ENCODE measurements at places on chromosomes 7 and 10.

DNA sequence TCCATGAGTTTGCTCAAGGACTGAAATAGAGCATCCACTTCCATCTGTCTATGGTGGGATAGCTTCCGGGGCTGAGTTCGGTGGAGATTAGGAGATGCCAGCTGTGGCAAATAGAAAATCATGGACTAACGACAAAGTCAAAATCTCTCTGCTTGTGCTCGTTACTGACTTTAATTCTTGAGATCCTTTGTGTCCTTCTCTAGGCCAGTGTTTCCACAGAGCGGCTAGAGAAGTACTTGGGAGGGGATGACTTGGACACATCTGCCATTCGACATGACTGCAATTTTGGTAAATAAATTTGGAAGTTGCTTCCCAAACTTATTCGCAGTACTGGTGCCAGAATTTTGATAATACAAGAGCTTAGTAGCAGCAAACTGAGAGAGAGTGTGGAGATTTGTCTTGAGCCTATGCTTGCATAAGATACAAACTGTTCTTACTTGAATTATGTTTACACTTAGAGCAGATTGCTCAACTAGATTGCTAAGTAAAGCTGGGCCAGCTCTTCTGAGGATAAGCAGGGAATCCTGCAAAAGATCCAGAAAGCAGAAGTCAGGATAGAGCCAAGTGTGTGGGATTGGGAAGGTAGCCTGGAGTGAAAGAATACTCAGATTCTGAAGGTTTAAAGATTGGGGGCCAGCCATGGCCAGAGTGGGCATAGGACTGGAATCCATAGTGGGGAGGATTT lies 27.6 kb downstream of the ABCC2 start:
- DNase-seq = no peak

- DNase-seq = peak; percentile 30
Measured at GRCh38 chr10:76082956-76083355, 651.5 kb downstream of the LRMDA start.

DNA sequence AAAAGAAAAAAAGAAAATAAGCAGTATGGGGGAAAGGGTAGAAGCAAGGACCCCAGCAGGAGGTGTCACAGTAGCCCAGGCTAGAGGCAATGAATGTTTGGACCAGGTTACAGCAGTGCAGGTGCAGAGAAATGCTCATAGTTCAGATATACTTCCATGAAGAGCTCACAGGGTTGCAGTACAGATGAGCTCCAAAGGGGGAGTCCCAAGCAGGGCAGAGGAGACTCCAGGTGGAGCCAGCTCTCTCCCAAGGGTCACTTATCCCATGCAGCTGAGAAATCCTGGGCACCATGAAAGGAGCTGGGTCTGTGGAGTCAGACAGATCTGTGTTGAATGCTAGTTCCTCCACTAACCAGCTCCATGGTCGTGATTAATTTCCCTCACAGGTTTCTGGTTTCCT lies 174.9 kb downstream of the C7orf25 start:
- no peak for DNase-seq

- DNase-seq = no peak
Measured at GRCh38 chr10:51073453-51074237, 642 bp upstream of the PRKG1 start.

DNA sequence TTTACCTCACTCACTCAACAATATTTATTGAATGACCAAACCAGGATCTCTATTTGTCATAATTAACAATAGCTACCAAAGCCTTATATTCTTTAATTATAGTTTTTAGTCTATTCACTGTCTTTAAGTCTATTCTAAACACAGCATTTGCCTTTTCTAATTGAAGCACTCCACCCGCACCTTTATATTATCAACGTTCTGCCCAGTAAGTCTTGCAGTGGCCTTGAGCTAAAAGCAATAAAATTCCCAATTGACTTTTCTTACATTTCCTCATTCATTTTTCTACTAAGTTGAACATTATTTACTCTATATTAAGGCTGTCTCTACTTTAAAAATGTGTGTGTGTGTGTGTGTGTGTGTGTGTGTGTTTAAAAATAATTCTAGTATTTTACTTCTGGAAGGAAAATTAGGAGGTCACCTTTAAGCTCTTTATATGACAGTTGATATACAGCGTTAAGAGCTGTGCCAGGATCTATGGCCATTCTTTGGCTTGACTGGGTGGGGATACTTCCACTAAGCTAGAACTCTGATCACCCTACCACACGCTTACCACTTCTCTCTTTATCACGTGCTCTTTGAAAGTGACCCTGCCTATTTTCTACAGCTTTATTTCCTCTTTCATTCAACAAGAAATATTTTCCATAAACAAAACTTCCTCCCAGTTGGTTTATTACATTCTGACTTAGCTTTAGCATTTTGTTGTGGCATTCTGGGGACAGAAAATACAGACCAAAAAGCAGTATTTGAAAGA lies 8.8 kb downstream of the PAPSS2 start:
- no peak for DNase-seq

GRCh38 chr10:28359334-28359733 lies 56.5 kb upstream of the MPP7 start:
- DNase-seq = no peak

DNA sequence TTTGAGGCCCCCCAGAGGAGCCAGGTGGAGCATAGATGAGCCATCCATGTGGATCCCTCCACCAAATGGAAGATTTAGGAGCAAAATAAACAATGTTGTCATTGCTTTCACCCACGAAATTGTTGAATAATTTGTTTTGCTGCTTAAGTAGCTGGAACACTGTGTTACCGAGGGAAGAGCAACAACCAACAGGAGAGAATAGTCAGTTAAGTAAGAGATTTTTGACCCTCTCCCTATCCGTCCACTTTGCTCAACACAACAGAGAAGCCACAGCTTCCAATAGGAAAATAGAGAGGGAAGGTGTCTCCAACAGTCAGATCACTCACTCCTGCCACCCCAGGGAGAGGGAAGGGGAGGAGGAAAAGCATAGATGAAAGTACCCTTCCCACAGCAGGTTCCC lies 3.9 kb upstream of the ZKSCAN1 start:
- DNase-seq = no peak

DNA sequence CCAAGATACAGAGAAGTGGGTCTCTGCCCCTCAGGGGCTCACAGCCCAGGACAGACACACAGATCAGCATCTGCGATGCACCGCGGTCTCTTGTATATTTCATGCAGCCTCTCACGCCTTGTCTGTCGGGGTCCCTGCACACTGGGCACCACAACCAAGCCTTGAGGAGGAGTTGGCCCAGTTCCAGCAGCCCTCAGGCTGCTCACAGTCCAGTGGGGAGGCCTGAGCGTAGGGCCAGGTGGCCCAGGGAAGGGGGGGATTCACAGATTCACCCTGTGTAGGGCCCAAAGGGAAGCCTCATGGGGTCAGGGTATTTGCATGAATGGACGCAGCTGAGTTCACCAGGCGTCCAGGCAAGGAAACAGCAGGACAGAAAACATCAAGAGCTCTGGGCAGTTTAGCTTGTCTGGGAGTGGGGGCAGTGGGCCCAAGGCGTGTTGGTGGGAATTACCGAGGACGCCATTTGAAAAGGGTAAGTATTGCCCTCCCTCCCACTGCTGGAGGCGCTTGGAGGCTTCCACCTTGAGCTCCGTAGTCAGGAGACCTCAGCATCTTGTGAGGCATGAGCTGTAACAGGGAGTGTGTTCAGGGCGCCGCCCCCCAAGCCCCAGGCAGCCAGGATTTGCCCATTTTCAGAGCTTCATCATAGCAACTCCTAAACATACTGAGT lies 129.1 kb upstream of the CHST15 start:
- DNase-seq = no peak

DNA sequence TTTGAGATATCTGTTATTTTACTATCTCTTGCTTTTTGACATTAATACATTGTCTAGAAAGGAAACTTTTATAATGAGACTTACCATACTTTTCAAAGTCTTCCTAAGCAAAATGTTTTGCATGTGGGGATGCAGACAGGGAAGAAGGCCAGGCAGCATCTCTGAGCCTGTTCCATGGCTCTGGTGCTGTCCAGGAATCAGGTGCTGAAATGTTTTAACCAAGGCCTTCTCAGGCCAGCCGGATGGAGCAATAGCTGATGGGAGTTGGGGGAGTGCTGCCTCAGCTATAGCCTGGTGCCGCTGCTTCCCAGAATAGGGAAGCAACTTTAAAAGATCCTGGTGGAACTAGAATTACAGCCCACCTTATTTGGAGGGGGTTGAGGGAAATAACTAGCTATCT lies 38.5 kb downstream of the CRTAC1 start:
- DNase-seq = no peak

- no peak for DNase-seq
Measured at GRCh38 chr10:124388476-124388822, 30.3 kb downstream of the OAT start.

DNA sequence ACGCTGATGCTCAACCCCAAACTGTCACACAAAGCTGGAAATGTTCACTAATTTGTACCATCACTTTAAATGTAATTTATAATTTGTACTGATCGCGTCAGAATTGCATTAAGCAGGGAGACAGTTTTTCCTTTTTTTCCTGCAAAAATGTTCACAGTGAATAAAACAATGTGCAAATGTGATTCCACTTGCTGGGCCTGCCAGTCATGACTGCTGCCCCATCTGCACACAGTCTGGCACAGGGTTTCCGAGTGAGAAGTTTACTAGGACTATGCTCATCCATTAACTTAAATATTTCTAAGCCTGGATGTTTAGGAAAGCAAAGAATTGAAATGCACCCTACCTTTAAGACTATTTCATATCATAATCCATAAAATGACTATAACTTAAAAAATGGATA lies 99.6 kb downstream of the SORBS1 start:
- no peak for DNase-seq

- no peak for DNase-seq
Measured at GRCh38 chr10:11319990-11320602, 291.4 kb downstream of the USP6NL start.

DNA sequence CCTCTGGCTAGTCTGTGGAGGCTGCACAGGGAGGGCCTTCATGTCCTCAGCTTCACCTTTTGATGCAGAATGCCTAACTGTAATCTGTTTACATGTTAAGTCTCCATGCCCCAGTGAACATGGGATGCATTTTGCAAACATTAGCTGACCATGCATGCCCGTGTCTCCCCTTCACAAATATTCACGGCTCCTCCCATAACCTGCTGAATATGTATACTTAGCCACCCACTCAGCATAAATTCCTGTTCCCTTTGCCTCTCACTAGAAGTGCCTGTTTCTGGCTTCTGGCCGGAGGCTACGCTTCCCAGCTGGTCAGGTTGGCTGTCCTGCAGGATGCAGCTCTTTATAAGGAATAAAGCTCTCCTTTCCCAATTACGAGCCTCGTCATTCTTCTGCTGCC lies 552.7 kb downstream of the DNAJB6 start:
- DNase-seq = no peak

- no peak for DNase-seq
Measured at GRCh38 chr10:15476337-15476736, 105.2 kb upstream of the FAM171A1 start.

DNA sequence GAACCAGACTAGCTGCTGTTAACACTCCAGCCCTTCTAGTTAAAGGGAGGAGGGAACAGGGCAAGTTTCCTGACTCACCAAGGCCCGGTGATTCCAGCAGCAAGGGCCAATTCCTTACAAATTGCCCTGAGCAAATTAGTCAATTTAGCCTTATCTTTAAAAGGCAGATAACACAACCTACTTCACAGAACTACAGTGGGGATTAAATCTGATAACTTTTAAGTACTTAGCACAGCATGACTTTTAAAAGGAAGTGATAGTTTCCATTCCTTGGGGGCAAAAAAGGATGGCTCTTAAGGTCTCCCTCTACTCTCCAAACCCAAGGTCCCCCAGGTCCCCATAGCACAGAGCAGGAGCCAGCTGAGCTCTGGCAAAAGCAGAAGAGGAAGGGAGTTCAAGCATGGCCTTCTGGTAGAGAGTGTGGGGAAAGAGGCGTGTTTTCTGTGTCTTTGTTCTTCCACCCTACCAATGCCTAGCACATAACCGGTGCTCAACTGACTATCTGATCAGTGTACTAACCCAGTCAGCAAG lies 4.0 kb downstream of the CDCA7L start:
- no peak for DNase-seq

DNA sequence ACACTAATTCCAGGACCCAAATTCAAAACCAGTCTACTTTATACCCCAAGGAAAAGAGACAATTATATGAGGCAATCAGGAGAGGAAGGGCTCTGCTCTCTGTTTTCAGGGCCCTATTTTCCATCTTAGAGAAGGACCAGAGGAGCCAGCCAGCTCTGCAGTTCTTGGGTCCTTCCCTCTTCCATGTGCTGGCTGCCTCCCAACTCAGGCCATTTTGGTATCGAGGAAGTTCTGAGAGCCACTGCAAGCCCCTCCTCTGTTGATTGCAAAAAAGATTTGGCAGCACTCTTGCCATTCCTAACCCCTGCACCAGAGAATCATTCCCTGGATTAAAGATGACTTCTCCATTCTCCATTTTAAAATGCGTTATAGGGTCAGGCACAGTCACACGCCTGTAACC lies 151.2 kb downstream of the AOAH start:
- no peak for DNase-seq

DNA sequence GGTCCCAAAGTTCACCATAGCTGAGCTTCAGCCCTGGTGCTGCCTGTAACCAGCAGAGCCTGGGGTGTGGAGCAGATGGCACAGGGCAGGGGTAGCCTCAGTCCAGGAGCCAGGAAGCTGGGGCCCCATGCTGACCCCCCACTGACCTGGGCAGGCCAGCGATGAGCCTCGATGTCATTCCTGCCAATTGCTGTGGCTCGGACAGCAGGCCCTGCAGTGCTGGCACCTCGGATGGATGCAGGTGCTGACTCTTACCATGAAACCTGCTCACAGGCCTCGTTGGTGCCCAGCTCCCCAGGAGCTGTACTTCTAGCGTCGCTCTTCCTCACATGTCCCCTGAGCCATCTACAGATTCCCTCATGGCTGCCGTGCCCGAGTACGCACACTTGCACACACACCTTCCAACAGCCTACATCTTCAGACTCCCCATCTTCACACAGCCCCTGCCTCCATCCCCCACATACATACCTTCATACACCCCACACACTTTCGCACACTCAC lies 46.8 kb upstream of the PCBD1 start:
- no peak for DNase-seq

DNA sequence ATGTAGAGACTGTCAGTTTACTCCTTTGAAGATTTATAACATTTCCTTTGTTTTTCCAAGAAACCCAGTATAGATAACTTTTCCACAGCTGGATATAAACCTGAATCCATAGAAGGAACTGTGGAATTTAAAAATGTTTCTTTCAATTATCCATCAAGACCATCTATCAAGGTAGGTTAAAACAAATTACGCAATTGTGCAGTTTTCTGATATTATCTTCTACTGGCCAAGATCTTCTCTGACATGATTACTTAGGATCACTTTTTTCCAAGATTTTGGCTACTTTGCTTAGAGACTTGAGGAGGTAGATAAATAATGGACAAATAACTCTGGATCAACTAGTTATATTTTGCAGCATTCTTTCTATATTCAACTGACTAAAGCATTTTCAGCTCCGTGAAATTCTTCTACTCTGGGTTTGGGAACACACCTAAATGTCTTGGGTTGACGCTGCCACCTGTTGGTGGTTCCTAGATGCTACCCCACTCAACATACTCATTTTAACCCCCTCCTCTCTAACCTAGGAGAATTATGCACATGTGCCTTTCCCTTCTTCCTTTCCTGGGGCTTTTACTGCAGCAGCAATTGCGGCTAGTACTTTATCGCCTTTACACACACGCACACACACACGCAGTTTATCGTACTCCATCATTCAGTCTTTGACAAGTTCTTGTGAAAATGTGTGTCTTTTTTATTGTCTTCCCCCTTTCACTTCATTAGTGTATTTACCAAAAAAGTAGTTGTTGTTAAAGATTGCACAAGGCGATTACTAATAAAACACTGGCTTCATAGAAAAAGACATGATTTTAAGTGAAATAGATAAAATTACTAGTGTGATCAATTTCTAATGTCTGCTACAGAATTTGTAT lies 32.7 kb downstream of the ABCB5 start:
- no peak for DNase-seq

GRCh38 chr10:33547976-33548375 lies 213.5 kb upstream of the NRP1 start:
- DNase-seq = no peak
